ENCODE measurements at places on chromosomes 16 and 17.

- no peak for DNase-seq
Observed at GRCh38 chr16:70588565-70588964, 57.8 kb upstream of the IL34 start.

DNA sequence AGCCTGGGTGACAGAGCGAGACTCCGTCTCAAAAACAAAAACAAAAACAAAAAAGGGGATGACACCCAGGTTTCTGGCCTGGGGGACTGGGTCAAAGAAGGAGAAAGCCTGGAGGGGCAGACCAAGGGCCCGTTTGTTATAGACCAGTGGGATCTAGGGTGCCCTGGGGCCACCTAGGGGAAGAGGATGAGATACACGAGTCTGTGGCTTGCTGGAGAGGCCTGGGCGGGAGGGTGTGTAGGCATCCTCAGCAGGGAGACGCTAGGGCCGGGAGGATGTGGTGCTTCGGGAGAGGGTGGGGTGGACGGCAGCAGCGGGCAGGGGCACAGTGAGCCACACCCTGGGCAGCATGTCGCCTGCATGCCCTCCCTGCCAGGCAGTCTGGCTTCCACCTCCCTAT lies 17.1 kb upstream of the CRK start:
- no peak for DNase-seq

DNA sequence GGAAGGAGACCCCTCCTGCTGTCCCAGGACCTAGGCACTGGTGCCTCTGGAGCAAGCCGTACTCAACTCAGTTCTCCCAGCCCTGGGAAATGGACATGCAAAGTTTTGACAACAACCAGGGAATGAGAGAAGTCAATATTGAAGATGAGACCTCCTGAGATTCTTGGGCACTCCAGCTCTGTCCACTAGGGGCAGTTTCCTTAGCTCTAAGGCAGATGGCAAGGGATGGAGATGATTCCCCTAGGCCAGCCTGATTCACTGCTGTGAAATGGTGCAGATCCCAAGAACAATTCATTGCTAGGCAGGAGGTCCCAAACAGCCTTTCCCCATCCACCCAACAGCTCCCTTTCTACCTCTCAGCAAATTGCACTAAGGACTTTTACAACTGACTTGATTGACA lies 20.5 kb upstream of the SDR42E2 start:
- DNase-seq, result no peak

GRCh38 chr17:3845621-3846436 lies at the start of gene NCBP3:
Gene NCBP3, minus strand, starts transcription at chr17:3846246. Its CDS starts 23 bp downstream, at chr17:3846223.
- DNase-seq, result peak; percentile 86
